ENCODE measurements at places on chromosomes 7 and 10.

- no peak for DNase-seq
Observed at GRCh38 chr7:95395755-95396135, 430 bp downstream of the PON3 start.

GRCh38 chr7:95335093-95335492, 10.8 kb upstream of the PON1 start:
- no peak for DNase-seq

- DNase-seq: no peak
Observed at GRCh38 chr10:114867365-114867764, 45.8 kb downstream of the FHIP2A start.

DNA sequence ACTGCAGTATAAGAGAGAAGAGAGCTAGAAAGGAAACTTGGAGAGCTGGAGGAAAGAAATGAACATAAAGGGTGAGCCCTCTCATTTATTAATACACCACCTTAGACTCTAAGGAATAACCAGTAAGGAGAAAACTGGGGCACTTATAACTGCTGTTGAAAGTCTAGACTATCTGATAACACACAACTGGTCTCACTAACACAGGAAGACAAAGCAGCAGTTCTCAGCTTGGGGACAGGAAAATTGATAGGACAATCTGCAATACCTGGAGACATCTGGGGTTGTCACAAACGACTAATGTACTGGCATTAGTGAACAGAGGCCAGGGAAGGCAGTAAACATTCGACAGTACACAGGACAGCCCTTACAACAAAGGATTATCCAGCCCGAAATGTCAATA, 6.8 kb downstream of the ELMO1 start:
- no peak for DNase-seq

- DNase-seq: no peak
Observed at GRCh38 chr7:102068846-102069245, 217.8 kb upstream of the SH2B2 start.

GRCh38 chr10:29949411-29950011, 109.9 kb downstream of the JCAD start:
- no peak for DNase-seq

DNA sequence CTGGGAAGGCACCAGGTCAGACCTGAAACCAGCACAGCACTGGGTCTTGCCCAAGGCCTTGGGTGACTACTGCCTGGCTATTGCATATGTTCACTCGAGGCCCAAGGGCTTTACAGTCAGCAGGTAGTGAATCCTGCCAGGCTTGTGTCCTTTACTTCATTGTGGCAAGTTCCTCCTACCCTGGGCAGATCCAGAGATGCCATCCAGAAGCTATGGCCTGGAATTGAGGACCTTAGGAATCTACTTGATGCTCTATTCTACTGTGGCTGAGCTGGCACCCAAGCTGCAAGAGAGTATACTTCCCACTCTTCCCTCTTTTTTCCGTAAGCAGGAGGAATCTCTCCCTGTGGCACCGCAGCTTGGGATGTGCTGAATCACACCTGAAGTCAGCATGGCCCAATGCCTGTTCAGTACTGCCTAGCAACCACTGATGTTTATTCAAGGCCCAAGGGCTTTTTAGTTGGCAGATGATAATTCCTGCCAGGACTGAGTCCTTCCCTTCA, 246.7 kb upstream of the CTBP2 start:
- no peak for DNase-seq

- DNase-seq: no peak
Observed at GRCh38 chr10:59179068-59179467, 2.6 kb downstream of the PHYHIPL start.

GRCh38 chr10:33174674-33175434, 159.6 kb downstream of the NRP1 start:
- no peak for DNase-seq

- no peak for DNase-seq
Observed at GRCh38 chr7:31340603-31341002, at the start of gene NEUROD6. TSS of gene NEUROD6 (minus strand) at chr7:31340726. CDS start at chr7:31339268, 1,458 bp downstream.

DNA sequence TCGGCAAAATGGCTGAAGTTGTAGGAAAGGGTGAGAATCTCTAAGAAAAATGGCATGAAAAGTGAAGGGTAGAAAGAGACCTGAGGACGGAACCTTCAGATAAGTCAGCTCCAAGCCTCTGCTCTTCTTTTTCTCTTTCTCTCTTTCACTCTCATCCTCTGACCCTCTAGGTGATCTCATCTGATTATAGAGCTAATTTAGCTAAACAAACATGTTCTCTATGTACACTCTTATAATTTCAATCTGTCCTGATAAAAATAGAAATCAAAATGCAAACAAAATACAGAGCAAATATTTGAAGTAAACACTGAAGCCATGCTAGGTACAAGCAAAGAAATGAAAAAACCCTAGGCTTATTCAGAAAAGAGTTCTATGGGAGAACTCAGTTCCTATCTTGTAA, 14.4 kb upstream of the CUBN start:
- no peak for DNase-seq

GRCh38 chr7:134676743-134677142, 30.1 kb downstream of the BPGM start:
- DNase-seq: no peak

- no peak for DNase-seq
Observed at GRCh38 chr7:70384024-70384423, 747.9 kb upstream of the GALNT17 start.

DNA sequence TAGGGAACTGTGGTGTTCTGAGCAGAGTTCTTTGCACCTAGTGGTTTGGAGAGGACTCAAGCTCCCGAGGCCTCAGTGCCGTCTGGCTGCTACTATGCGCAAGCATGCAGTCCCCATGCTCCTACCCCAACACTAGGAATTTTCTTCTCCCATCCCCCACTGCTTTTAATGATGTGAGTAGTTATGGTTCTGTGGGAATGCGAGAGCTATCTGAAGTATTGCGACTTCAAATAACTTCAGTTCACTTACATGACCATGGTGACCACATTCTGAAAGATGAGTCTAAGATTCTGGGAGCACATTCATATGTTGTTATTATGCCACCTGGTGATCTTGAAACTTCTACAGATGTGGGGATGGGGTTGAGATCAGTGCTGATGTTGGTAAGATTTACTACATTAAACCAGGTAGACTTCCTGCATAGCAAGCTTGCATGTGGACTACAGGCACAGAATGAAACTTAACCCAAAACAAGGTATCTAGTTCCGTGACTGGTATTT, 24.6 kb downstream of the HTR5A start:
- no peak for DNase-seq

- no peak for DNase-seq
Observed at GRCh38 chr10:101812606-101813005, 5.6 kb downstream of the OGA start.

- no peak for DNase-seq
Observed at GRCh38 chr7:111362506-111363054, 199.7 kb downstream of the IMMP2L start.

DNA sequence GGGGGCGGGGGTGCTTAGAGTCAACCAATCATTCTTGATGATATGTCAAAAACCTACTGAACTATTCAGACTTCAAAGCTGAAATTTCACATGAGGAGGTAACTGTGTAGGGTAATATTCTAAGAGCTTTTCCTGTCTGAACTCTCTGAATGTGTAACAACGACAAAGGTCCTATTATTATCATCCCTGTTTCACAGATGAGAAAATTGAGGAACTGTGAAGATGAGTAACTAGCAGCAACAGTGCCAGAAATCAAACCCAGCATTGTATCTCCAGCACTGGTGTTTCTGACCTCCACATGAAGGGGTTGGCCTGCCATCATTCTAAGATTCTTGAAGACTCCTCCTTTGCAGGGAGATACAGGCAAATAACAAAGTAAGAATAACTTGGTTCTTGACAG, 294.7 kb upstream of the AOAH start:
- DNase-seq: no peak

- no peak for DNase-seq
Observed at GRCh38 chr10:77565590-77566023, 72.0 kb downstream of the KCNMA1 start.

DNA sequence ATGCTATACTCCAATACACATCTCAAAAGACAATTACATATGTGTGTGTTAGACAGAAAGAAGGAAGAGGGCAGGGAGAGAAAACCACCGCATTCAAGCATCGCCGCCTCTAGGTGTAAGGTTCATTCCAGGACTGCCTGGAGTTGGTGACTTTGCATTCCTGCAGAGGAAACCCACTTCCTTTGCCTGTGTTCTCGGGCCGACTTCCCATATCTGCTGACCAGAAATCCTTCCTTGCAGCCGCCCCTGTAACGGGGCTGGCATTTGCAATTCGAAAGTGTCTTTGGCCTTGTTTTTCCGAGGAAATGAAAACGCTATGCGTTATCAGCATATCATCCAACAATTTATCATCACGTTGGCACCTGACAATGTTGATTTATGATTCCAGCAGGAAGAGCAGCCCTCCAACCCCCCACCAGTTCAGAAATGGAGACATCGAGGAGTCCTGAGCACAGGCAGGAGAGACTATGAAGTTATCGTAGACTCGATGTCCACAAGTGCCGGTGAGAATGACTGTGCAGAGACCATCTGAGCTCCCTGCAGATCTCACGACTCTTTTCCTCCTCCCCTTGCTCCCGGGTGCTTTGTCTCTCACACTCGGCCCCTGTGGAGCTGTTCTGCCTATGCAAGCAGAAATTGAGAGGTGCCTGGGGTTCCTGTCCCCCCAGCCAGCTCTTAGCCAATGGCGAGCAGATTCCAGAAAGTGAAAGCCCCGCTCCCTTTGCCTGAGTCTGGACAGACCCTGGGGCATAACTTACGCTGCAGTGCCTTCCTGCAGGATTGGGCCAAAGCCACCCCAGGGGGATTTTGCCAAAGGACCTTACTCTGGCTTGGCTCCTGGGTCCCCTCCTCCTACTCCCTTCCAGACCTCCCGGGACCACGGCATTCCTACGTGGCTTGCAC, 68.9 kb upstream of the FOXK1 start:
- DNase-seq: peak; percentile 7

DNA sequence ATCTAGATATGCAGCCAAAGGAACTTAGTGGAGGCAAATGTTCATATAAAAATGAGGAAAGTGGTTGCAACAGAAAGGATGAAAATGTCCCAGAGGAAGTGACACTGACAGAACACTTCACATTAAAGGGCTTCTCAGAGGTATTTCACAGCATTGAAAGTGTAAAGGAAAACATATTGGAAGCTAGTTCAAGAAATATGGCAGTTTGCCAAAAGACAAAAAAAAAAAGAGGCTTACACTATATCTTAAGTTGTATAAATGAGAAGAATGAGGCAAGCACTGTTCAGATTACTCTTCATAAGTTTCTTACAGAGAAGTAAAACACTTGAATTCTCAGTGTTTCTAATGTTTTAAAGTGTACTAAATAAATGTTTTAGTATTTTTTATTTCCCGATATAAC, 20.1 kb downstream of the RUNDC3B start:
- no peak for DNase-seq

GRCh38 chr10:22932626-22933370, 4.9 kb downstream of the ARMC3 start:
- DNase-seq: no peak

GRCh38 chr10:67477868-67478267, 218.1 kb downstream of the CTNNA3 start:
- DNase-seq: no peak

- DNase-seq: peak; percentile 70
Observed at GRCh38 chr10:102642736-102643335, 1.4 kb upstream of the TRIM8 start.

DNA sequence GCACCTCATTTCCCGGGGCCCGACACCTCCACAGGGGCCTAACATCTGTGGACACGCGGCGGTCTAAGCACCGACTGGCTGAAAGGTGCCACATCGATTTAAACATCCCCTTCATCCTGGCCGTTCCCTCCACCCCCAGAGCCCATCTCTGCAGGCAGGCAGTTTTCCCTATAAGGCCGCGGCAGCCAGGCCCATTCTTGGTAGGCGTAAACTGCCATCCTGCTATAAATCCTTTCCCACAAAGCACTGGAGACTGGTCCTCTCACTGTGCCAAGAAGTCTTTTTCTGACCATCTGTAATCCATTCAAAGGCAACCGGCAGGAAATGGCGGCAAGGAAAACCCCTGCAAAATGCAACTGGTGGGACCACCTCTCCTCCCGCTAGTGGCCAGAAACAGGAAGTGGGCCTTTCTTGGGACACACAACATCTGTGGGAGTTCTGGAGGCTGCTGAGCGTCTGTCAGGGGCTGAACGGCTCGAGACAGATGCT, 22.4 kb downstream of the ATXN7L1 start:
- peak; percentile 12 for DNase-seq

DNA sequence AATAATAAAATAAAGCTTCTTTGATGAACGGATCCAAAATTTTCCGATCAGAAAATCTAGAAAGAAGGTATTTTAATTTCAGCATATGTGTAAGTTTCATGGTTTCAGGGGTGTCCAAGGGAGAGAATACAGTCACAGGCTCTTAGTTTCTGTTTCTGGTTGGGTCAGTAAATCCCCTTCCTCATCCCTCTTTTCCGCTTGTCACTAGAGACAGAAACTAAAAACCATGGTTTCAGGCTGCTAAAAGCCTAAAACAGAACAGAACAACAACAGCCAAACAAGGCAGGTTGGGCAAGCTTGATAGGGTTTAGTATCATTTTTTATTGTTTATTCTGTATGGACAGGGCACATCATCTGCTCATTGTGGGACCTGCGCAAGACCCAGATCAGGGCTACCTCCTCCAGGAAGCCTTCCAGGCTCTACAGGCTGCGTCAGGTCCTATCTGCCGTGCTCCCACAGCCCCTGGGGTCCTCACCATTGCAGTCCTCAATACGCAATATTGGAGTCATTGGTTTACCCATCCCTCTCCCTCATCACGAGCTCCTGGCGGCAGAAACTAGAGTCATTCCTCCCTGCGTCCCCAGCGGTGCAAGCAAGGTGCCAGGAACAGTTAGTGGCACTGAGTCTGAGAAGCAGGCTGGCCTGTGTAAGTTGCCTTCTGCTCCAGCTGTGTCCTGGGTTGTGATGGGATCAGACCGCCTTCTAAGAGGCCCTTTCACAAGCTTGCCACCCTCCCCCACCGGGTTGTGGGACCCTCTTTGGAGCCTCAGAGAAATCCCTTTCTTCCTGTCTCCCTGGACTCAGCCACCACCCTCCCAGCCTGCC, 70.2 kb upstream of the CUX1 start:
- no peak for DNase-seq

DNA sequence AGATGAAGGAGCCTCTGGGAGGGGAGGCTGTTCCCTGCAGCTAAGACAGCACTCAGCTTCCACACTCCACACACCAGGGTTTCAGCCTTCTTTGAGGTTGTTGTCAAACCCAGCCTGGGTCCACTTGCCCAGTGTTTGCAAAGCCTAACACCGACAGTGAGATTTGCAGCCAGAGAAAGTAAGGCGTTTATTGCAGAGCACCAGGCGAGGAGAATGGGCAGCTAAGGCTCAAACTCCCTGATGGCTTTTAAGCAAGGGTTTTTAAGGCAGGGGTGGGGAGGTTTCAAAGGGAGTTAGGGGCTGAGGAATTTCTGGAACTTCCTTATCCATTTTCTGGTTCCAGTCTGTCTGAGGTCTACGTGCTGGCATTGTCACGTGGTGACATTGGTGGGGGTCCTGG, 4.7 kb upstream of the ZNF775 start:
- DNase-seq: no peak

GRCh38 chr7:127844165-127844564, 187.1 kb downstream of the LRRC4 start:
- DNase-seq: no peak

DNA sequence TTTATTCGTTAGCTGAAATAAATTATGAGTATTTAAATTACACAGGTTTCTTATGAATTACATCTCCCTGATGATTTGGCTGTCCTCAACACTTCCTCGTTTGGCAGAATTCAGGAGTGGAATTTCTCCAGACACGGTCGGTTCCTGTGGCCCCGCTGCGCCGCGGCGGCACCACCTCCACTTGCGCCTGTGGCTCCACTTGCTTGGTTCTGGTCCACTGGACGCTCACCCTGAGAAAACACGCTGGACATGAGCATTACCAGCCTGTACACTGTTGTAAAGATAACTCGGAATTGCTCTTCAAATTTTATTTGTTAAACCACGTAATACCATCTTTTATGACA, 85.3 kb downstream of the ZNF33B start:
- DNase-seq: no peak
